Islet precursor cell (in vitro differentiated cells): ENCODE measurements at places on chromosomes 7 and 10.

DNA sequence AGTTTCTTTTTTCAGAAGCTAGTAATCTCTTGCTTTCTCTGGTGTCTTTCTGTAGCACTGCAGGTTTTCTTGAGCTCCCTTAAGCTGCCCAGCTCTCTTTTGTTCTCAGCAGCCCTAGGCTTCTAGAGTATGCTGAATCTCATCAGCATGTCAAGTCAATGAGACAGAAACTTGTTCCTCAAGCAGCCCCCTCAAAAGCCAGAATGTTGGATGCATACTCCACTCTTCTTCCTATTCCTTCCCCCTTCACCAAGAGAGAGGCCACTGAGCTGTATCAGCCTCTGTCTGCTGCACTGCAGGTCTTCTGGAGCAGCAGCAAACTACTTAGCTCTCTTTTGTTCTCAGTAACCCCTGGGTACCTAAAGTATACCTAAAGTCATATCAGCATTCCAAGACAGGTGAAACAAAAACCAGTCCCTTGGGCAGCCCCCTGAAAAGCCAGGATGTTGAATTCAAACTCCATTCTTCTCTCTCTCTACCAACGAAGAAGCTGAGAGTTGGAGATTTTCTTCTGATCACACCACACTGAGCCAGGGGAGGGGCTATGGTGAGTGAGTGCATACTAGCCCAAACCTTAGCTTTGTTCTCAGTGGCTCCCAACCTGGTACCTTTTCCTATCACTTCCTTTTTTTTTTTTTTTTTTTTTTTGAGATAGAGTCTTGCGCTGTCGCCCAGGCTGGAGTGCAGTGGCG lies 73.3 kb upstream of the WAC start:
- DNase-seq: peak; percentile 67

- no peak for DNase-seq
These were observed 8.8 kb downstream of the GRK5 start for GRCh38 chr10:119216127-119216526.

DNA sequence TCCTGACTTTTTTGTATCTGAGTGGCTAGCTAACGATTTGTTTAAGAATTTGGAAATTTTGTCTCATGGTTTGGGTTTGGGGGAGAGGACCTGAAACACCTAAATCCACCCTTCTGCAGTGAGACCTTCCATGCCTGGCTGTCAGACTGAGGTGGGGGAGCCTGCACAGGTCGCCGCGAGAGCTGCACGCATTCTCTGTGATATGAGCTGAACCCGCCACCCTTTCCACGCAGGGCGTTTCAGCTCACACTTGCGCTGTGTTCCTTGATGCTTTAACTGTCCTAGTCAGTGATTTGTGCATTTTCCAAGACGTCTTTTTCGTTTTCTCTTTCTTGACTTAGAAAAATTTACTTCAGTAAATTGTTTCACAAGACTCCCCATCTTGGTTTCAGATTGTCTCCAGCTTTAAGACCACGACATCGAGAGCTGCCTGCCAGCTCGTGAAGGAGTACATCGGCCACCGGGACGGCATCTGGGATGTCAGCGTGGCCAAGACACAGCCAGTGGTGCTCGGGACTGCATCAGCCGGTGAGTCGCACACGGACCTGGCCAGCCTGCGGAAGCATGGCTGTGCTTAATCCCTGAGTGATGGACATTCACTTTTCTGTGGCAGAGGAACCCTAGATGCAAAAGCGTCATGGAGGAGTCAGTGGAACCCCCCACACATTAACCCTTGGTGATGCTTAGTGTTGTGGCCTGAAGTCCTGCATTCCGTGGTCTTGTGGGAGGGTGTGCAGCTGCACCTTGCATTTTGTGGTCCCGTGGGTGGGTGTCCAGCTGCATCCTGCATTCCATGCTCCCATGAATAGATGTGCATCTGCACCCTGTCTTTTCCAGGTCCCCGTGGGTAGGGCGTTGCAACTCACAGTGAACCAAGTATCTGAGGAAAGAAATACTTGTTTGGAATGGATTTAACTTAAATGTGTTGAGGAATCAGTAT lies 28.1 kb downstream of the WDR37 start:
- no peak for DNase-seq

GRCh38 chr10:74500816-74501215 lies 325.6 kb upstream of the KAT6B start:
- DNase-seq: no peak

DNA sequence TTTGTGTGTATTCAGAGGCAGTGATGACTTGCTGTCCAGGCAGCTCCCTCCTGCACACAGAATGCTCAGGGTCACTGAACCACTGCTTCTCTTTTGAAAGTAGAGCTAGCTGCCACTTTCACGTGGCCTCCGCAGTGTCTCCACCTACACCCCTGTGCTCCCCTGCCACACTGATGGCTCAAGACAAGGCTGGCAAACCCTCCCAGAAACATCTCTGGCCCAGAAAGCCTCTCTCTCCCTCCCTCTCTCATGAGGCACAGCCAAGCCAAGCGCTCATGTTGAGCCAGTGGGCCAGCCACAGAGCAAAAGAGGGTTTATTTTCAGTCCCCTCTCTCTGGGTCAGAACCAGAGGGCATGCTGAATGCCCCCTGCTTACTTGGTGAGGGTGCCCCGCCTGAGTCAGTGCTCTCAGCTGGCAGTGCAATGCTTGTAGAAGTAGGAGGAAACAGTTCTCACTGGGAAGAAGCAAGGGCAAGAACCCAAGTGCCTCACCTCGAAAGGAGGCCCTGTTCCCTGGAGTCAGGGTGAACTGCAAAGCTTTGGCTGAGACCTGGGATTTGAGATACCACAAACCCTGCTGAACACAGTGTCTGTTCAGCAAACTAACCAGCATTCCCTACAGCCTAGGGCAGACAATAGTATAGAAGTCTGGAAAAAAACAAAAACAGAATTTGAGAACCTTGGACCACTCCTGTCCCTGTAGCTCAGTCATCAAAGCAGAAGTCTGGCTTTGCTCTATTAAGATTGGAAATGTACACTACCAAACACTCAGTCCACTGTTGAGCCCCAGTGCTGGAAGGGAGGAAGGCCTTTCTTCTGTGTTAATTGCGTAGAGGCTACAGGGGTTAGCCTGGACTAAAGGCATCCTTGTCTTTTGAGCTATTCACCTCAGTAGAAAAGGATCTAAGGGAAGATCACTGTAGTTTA lies 15.8 kb downstream of the SCD start:
- DNase-seq: no peak

- peak; percentile 87 for DNase-seq
These were observed 90.0 kb downstream of the PROSER2 start for GRCh38 chr10:11913079-11913641.

DNA sequence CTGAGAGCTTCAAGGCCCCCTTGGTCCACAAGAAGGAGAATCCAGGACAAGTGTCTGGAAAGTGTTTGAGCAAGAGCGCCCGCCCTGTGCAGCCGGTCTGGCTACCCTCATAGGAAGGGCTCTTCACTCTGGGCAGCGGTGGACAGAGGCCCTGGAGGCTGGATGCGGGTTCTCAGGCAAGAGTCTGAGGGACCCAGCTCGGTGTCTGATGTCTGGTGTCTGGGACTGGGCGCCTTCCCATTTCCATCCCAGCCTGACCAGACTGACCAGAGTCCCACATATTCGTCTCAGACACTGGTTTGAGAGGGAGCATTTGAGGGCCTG lies 59.8 kb downstream of the HK1 start:
- no peak for DNase-seq

GRCh38 chr10:47243791-47244190 lies 56.2 kb upstream of the GDF10 start:
- peak; percentile 36 for DNase-seq

- no peak for DNase-seq
These were observed 718 bp downstream of the DYNC2I1 start for GRCh38 chr7:158856883-158857668.

DNA sequence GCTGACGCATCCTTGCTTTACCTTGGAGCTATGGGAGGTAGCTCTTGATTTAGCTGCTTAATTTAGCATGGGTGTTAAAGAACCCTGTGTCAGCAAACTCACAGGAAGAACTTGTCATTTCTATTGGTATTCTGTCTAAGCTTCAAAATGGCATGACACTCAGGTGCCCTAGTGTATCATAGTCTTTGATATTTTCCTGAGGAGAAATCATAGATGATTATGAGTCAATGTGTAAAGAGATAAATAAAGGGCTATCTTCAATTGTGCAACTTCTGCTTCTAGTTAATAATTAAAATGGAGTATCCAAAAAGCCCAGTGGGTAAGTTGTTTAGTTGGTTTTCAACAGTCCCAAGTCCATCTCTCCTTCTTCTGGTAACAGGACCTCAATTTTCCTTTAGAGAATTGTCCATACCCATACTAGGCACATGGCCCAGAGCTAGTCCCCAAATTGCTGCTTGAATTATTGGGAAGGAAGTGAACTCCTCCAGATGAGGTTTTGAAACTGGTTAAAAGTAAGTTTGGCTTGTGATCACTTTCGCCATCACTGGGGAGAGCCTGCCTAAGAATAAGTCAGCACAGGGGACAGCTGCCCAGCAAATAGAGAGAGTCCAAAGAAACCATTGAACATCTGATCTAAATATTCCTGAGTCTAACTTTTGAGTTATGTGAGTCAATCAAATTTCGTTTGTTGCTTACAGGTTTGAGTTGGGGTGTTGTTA lies 169.0 kb upstream of the PHYHIPL start:
- DNase-seq: no peak

DNA sequence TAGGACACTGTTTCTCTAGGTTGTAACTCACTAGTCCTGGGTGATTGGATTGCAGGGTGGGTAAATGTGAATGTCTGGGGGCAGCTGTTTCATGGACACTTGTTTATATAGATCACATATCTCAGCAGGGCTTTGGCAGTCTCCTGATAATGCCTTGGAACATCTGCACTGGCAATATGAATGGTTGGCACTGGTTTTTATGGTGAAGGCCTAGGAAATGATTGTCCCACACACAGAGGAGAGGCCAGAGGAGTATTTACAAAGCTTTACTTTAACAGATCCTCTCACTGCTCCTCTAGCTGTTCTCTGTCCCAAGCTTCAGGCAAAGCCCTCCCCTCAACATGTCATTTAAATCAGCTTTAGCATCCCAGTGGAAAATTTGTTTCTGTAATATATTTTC lies 171.3 kb upstream of the STEAP4 start:
- DNase-seq: no peak

- DNase-seq: no peak
These were observed 502.6 kb upstream of the AUTS2 start for GRCh38 chr7:69095649-69096048.

DNA sequence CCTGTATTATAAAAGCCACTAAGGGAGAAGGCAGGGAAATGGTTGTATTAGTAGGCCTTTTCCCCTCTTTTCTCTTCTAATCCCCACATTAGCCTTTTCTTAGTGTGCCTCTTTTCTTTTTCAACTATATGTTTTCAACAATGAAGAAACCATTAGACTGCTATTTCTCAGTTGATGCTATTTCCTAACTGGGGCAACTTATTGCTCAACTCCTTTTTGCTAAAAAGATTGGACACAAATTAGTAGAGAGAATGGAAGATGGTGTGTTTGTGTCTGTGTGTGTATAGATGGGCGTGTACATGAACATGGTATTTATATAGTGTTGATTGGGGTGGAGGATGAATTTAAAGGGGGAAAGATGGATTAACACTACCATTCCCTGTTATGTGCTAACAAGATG lies 28.4 kb downstream of the TBC1D12 start:
- DNase-seq: no peak

DNA sequence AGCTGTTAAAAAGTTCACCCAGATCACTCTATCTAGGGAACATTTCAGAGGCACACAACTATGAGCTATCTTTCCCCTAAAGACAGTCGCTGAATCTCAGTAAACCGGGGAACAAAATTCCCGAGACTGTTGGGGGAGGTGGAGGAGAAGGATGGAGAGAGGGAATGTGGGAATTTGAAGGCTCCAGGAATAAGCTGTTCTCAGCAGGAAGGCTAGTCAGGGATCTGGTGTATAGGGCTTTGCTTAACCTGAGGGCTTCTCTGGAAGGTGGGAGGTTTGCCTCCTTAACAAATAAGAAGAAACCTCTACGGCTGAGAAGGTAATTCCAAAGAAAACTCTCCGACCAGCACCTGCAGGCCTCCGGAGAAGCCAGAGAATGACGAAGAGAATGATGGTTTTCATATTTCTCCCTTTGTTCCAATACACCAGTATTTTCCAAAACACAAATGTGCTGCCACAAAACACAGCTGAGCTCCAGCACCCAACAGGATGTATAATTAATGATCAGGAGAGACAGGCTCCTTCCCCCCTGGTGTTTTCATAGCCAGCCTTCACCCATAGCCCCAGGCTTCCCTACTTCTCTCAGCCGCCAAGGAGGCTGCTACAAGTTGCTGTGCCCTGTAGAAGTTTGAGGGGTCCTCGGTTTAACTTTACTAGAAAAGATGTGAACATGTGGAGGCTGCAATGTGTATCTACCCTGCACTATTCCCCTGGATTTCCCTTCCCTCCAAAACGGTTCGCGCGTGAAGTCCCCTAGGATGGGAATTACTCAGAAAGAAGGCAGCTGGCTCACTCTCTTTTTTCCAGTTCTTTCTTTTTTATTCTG lies 2.0 kb downstream of the KCNMA1 start:
- peak; percentile 55 for DNase-seq

DNA sequence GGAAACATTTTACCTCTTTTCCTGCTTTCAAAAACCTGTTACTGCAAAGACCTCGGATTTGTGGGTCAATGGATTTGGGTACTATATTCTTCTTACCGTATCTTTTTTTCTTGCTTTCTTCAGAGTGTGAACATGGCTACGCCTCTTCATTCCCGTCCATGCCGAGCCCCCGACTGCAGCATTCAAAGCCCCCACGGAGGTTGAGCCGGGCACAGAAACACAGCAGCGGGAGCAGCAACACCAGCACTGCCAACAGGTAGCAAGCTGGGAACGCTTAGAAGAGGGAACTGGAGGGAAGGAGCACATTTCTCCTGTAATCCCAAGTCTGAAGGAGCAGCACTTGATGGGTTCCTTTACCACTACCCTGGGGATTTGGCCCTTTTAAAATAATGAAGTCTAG lies 20.7 kb downstream of the MXI1 start:
- no peak for DNase-seq
